Sigmoid colon (tissue), 7 donors: ENCODE measurements at places on chromosomes 13 and 19. TPM values are rescaled to one million over a fixed set of nuclear protein-coding genes. Genes with fewer than 3 reads are reported as not detected.
A peak's percentile ranks its signal among the peaks of the same experiment; 100 is the strongest.

The ALKBH7 gene
- polyA plus RNA-seq = 79.5 TPM

The KLC3 gene
- polyA plus RNA-seq = not detected

The MAST1 gene
- 1.8 TPM for polyA plus RNA-seq

The TEX101 gene
- not detected for polyA plus RNA-seq

The ZNRF4 gene
- not detected for polyA plus RNA-seq

The CGB8 gene
- polyA plus RNA-seq = not detected

The SLC15A1 gene
- 4.2 TPM for polyA plus RNA-seq

The SHD gene
- polyA plus RNA-seq = 18.8 TPM

The EPSTI1 gene
- polyA plus RNA-seq = 15.0 TPM

The LILRA6 gene
- polyA plus RNA-seq = 2.3 TPM

- H3K4me3 ChIP-seq = no peak overlapping the region
- H3K4me1 ChIP-seq = peaks cover 82% of the 10 kb centered on the region
- H3K27me3 ChIP-seq = no peaks in the 10 kb centered on the region
- H3K27ac ChIP-seq = peak overlapping the region; percentile 37
Measured at GRCh38 chr13:51249770-51250741, 27.9 kb downstream of the FAM124A start.

DNA sequence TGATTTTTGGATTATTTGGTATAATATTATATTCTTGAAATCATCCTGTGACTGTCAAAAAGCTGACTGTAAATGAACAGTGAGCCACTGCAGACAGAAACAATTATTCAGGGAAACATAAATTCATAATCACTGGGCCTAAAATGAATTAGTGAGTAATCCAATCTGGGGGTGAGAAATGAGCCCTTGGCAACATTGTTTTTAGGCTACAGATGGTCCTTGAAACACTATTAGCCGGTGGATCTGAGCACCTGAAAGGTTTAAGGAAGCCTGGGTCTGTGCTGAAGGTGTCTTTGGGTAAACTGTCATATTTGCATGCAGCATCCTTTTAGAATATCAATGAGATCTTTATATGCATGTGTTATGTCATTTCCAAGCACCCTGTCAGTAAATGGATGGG lies 290.7 kb downstream of the ATP8A2 start:
- no peaks in the 10 kb centered on the region for H3K36me3 ChIP-seq
- no peak for DNase-seq
- no peaks in the 10 kb centered on the region for H3K4me1 ChIP-seq
- H3K4me3 ChIP-seq = no peak overlapping the region
- no peak overlapping the region for H3K27ac ChIP-seq
- no peaks in the 10 kb centered on the region for H3K27me3 ChIP-seq

DNA sequence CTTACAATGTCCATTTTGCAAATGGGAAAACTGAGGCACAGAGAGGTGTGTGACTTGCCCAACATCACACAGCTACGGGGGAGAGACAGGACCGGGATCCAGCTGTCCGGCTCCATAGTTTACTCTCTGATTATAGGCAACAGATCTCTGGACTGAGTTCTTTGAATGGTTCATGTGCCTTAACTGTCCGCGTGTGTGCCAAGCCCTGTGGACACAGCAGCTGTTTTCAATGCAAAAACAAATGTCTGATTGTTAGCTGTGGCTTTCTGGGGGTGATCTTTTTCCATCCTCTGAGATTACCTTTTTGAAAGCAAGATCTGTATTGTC lies 94.1 kb downstream of the KL start:
- no peak for DNase-seq
- H3K27ac ChIP-seq = peak overlapping the region; percentile 75
- peaks cover 100% of the 10 kb centered on the region for H3K4me1 ChIP-seq
- H3K36me3 ChIP-seq = peaks cover 15% of the 10 kb centered on the region

DNA sequence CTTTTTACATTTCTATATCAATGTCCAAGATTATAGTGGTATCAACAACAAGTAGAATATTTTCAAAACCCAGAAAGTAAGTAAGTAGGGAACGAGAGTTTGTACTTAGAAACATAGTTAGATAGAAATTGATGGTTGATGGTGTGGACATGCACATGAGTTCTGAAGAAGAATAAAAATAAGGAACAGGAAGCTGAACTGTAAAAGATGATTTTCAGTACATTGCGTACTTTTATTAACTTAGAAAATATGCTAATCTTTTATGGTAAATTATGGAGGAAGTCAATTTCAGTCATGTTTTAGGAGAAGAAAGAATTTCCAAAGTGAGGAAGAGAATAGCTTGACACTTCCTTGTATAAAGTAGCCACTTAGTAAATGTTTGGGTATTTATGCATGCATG lies 12.3 kb upstream of the GPR18 start:
- H3K27me3 ChIP-seq = no peaks in the 10 kb centered on the region
- H3K27ac ChIP-seq = peak overlapping the region; percentile 44
- DNase-seq = no peak
- H3K4me3 ChIP-seq = no peak overlapping the region
- no peaks in the 10 kb centered on the region for H3K4me1 ChIP-seq

- H3K36me3 ChIP-seq = no peaks in the 10 kb centered on the region
- H3K27me3 ChIP-seq = no peaks in the 10 kb centered on the region
- H3K27ac ChIP-seq = no peak overlapping the region
- H3K4me3 ChIP-seq = no peak overlapping the region
- no peaks in the 10 kb centered on the region for H3K4me1 ChIP-seq
Measured at GRCh38 chr13:78045916-78046315, 127.3 kb upstream of the EDNRB start.

DNA sequence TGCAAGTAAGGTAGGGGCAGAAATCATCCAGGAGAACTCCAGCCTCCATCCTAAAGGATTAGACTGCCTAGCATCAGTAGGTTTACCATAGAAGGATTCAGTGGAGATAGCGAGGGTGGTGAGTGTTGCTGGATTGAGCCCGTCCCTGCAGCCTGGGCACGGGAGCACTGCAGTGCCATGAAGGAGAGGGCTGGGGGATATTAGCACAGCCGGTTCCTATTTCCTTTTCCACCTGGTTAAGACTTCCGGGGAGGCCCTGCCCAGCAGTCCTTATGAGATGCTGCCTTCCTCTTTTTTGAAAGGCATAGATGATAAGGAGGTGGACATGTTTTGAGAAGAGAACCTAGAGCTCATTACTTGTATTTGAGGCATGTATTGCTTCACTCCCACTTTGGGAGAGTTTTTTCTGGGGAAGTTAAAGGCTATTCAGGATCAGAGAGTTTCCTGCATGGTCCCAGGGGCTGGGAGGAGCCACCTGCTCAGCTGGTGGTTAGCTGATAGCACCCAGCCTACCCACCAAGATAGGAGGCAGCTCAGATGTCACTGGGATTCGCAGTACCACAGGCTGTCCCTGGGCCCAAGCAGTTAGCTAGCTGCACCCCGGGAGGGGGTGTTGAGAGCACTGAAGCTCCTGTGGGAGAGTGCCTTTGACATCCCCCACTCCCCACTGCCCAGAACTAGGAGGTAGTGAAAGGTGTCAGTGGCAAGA lies 17.2 kb downstream of the ACTN4 start:
- peak overlapping the region; percentile 98 for H3K27ac ChIP-seq
- no peaks in the 10 kb centered on the region for H3K36me3 ChIP-seq
- H3K27me3 ChIP-seq = no peaks in the 10 kb centered on the region

DNA sequence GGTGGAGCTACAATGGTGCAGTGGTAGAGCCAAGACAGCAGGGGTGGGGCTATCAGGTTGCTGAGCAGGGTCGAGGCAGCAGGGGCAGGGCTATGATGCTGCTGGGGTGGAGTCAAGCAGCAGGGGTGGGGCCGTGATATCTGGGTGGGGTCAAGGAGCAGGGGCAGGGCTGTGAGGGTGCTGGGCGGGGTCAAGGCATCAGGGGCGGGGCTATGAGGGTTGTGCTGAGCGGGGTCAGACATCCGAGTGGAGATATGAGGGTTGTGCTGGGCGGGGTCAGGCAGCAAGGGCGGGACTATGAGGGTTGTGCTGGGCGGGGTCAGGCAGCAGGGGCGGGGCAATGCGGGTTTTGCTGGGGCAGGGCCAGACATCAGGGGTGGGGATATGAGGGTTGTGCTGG lies 14.7 kb downstream of the HCN2 start:
- no peaks in the 10 kb centered on the region for H3K27me3 ChIP-seq
- DNase-seq = no peak
- no peaks in the 10 kb centered on the region for H3K4me1 ChIP-seq
- no peak overlapping the region for H3K27ac ChIP-seq
- H3K4me3 ChIP-seq = no peak overlapping the region
- no peaks in the 10 kb centered on the region for H3K36me3 ChIP-seq

DNA sequence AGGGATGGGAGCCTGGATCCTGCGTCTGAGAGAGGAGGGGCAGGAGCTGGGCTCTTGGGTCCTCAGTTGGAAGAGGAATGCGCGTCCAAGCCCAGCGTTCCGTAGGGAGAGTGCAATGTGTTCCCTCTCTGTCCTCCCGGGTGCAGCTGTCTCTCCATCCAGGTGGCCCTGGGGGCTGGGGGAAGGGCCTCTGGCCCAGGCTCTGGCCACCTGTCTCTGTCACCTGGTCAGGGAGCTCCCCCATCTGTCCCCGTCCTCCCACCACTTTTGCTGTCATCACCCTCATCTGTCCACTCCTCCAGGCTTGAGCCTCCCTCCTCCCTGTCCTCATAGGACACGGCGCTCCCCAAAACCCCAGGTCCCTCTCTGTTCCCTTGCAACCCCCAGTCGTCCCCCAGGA lies 3.7 kb upstream of the SBK2 start:
- no peak for DNase-seq
- H3K4me1 ChIP-seq = no peaks in the 10 kb centered on the region
- peaks cover 27% of the 10 kb centered on the region for H3K27me3 ChIP-seq
- H3K4me3 ChIP-seq = no peak overlapping the region
- H3K27ac ChIP-seq = no peak overlapping the region

- no peaks in the 10 kb centered on the region for H3K4me1 ChIP-seq
- no peaks in the 10 kb centered on the region for H3K36me3 ChIP-seq
- no peak overlapping the region for H3K27ac ChIP-seq
- H3K4me3 ChIP-seq = no peak overlapping the region
Measured at GRCh38 chr19:17889609-17890214, 18.0 kb downstream of the SLC5A5 start.

GRCh38 chr13:110394371-110394841 lies 87.3 kb downstream of the COL4A2 start:
- no peak overlapping the region for H3K4me3 ChIP-seq
- H3K27ac ChIP-seq = peak overlapping the region; percentile 92
- DNase-seq = no peak
- H3K36me3 ChIP-seq = no peaks in the 10 kb centered on the region

DNA sequence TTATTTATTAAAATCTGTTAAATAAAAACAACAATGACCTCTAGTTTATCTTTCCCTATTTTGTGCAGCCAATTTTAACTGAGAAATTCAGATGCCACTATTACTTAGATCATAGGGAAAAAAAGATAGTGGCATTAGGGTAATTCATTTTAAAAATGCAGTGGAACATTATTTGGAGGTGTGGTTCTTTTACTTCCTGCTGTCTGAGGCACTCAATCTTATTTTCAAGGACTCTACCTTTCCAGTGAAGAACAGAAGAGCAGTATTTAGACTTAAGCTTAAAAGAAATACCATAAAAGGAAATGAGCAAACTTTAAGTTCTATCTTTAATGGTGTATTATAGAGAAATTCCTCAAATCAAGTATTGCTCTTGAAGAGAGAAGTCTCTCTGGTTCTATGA lies 342.6 kb upstream of the KLF12 start:
- no peaks in the 10 kb centered on the region for H3K27me3 ChIP-seq
- H3K36me3 ChIP-seq = no peaks in the 10 kb centered on the region
- no peak overlapping the region for H3K4me3 ChIP-seq
- H3K4me1 ChIP-seq = no peaks in the 10 kb centered on the region
- no peak overlapping the region for H3K27ac ChIP-seq

- no peak for DNase-seq
- no peaks in the 10 kb centered on the region for H3K27me3 ChIP-seq
- peak overlapping the region; percentile 96 for H3K27ac ChIP-seq
- H3K36me3 ChIP-seq = no peaks in the 10 kb centered on the region
Measured at GRCh38 chr13:110391273-110391672, 84.2 kb downstream of the COL4A2 start.

GRCh38 chr13:24050292-24050711 lies 110.2 kb upstream of the SPATA13 start:
- no peaks in the 10 kb centered on the region for H3K27me3 ChIP-seq
- peak; percentile 78 for DNase-seq
- H3K4me3 ChIP-seq = no peak overlapping the region
- no peaks in the 10 kb centered on the region for H3K36me3 ChIP-seq
- H3K27ac ChIP-seq = peak overlapping the region; percentile 56
- peaks cover 42% of the 10 kb centered on the region for H3K4me1 ChIP-seq

- DNase-seq = no peak
- H3K4me1 ChIP-seq = no peaks in the 10 kb centered on the region
- no peak overlapping the region for H3K27ac ChIP-seq
- H3K36me3 ChIP-seq = no peaks in the 10 kb centered on the region
- no peaks in the 10 kb centered on the region for H3K27me3 ChIP-seq
Measured at GRCh38 chr13:69866555-69866954, 241.1 kb upstream of the ATXN8OS start.

GRCh38 chr19:41699231-41699967 lies 9.0 kb upstream of the CEACAM5 start:
- no peaks in the 10 kb centered on the region for H3K27me3 ChIP-seq
- H3K36me3 ChIP-seq = no peaks in the 10 kb centered on the region
- H3K27ac ChIP-seq = no peak overlapping the region
- H3K4me1 ChIP-seq = no peaks in the 10 kb centered on the region
- DNase-seq = peak; percentile 52

DNA sequence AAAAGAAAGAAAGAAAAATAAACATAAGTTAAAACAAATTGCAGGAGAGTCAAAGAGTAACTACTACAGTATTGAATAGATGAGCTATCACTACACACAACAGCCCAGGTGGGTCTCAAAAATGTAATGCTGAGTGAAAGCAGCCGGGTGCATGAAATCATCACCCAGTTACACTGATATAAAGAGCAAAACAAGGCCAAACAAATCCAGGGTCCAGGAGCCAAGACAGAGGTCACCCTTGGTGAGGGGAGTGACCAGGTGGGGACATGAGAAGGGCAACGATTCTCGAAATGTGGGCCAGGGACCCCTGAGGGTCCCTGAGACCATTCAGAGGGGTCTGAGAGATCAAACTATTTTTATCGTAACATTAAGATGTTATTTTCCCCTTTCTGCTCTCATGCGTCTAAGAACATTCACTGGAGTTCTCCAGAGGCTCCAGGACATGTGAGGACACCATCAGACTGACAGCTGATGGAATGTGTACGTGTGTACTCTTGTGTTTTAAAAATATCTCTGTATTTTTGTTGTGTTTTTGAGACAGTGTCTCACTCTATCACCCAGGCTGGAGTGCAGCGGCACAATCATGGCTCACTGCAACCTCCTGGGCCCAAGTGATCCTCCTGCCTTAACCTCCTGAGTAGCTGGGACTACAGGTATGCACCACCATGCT lies 10.6 kb downstream of the COQ8B start:
- no peak overlapping the region for H3K27ac ChIP-seq
- H3K4me1 ChIP-seq = peaks cover 10% of the 10 kb centered on the region
- peaks cover 49% of the 10 kb centered on the region for H3K36me3 ChIP-seq
- no peak overlapping the region for H3K4me3 ChIP-seq
- DNase-seq = no peak

- H3K27ac ChIP-seq = no peak overlapping the region
- no peaks in the 10 kb centered on the region for H3K36me3 ChIP-seq
- DNase-seq = no peak
- no peak overlapping the region for H3K4me3 ChIP-seq
Measured at GRCh38 chr13:34522808-34523207, 419.3 kb upstream of the NBEA start.
